ENCODE measurements at places on chromosomes 7 and 10.

DNA sequence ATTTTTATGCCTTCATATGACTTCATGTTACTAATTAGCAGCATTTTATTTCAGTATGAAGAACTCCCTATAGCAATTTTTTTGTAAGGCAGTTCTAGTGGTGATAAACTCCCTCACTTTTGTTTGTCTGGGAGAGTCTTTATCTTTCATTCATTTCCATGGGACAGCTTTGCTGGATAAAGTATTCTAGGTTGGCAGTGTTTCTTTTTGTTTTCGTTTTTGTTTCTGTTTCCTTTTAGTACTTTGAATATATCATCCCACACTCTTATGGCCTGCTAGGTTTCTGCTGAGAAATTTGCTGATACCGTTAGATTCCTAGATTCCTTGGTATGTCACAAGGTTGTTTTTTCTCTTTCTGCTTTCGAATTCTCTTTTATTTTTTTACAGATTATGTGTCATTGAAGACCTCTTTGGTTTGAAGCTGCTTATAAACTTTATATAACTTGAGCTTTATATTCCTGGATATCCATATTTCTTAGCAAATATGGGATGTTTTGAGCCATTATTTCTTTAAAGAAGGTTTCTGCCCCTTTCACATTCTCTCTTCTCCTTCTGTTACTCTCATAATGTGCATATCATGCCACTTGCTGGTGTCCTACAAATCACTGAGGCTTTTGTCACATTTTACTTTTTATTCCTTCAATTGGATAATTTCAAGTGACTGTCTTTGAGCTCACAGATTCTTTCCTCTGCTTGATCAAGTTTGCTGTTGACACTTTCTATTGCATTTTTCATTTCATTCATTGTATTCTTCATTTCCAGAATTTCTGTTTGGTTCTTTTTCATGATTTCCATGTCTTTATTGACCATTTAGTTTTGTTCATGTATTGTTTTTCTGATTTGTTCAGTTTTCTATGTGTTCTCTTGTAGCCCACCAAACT is 28.9 kb upstream of the AHR start:
- no peak for DNase-seq

- peak; percentile 62 for DNase-seq
Measured at GRCh38 chr10:12214763-12215218, 18.8 kb downstream of the CDC123 start.

DNA sequence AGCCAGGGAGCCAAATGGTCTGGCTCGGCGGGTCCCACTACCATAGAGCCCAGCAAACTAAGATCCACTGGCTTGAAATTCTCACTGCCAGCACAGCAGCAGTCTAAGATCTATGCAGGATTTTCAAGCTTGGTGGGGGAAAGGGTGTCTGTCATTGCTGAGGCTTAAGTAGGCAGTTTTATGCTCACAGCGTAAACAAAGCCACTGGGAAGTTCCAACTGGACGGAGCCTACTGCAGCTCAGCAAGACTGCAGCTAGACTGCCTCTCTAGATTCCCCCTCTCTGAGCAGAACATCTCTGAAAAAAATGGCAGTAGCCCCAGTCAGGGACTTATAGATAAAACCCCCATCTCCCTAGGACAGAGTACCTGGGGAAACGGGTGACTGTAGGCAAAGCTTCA is 277.6 kb upstream of the PHF14 start:
- no peak for DNase-seq

GRCh38 chr7:132469264-132469663 is 107.0 kb downstream of the PLXNA4 start:
- DNase-seq: no peak

GRCh38 chr10:101484175-101484745 is 103.8 kb downstream of the POLL start:
- DNase-seq: no peak

DNA sequence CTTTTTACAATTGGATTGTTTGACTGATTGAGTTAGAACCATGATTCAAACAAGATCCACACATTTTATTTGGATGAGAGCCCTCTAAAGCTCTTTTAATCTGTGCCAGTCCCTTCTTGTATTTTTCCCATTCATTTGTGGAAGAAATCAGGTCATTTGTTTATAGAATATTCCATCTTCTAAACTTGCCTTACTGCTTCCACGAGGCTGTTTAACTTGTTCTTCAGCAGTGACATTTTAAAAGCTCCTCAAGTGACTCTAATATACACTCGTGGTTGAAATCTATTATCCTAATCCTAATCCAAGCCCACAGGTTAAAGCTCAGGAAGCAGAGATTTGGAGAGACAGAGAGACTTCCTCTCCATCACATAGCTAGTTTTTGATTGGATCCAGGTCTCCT is 155.4 kb upstream of the SVIL start:
- DNase-seq: no peak

DNA sequence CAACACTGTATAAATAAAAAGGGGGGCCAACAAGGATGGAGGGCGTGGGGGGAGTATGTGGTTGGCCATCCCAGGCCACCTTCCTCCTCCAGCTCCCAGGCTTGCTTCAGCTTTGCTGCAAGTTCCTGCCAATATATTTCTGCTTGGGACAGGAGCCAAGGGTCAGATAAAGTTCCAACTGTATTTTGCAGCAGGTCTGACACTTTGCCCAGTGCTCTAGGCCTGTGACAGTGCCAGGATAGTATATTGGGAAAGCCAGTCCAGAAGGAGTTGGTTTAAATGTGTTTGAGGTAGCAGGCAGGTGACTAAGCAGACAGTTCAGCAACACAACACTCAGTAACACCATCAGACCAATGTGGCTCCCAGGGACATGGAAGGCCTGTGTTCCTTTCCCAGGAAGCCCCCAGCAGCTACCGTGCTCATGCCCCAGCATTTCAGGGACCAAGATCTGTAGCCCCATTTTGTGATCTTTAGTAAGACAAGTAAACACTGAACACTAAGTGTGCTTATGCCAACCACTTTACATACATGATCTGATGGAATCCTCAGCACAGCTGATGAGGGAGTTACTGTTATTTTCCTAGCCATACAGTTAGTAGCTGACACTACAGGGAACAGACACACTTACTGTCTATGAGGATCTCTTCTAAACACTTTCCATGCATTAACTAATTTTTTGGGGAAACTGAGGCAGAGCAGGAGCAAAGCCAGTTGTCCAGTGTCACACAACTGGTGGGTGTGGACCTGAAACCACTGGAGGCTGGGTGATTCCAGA is 38.9 kb downstream of the DNAJB12 start:
- no peak for DNase-seq

- DNase-seq: peak; percentile 62
Measured at GRCh38 chr10:29714096-29714874, 79.5 kb upstream of the SVIL start.

All from kidney glomerular epithelial cell (primary cell).